CD8-positive, alpha-beta memory T cell (primary cell): ENCODE measurements at places on chromosomes 7 and 10. TPM values are rescaled to one million over a fixed set of nuclear protein-coding genes. Genes with fewer than 3 reads are reported as not detected.
A peak's percentile ranks its signal among the peaks of the same experiment; 100 is the strongest.

- DNase-seq, result peak; percentile 70
Measured at GRCh38 chr10:45001381-45002148, 842 bp downstream of the ZNF22 start.

- no peak for DNase-seq
Measured at GRCh38 chr7:40133561-40134427, 628 bp downstream of the MPLKIP start.

DNA sequence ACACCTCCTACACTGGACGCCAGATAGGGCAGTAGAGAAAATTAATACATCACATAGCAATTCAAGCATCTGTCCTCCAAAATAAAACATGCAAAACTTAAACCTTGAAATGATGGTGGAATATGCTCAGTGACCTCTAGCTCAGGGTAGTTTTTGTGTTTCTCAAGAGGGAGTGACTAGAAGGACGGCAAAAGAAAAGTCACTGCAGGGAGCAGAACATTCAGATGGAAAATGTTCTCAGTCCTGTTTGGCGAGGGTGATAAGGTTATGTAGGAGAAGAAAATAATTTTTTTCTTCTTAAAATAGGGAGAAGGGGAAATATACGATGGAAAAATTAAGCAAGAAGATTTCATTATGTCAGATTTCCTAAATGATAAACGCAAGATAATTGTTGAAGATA lies 50.9 kb downstream of the APBB1IP start:
- no peak for DNase-seq

DNA sequence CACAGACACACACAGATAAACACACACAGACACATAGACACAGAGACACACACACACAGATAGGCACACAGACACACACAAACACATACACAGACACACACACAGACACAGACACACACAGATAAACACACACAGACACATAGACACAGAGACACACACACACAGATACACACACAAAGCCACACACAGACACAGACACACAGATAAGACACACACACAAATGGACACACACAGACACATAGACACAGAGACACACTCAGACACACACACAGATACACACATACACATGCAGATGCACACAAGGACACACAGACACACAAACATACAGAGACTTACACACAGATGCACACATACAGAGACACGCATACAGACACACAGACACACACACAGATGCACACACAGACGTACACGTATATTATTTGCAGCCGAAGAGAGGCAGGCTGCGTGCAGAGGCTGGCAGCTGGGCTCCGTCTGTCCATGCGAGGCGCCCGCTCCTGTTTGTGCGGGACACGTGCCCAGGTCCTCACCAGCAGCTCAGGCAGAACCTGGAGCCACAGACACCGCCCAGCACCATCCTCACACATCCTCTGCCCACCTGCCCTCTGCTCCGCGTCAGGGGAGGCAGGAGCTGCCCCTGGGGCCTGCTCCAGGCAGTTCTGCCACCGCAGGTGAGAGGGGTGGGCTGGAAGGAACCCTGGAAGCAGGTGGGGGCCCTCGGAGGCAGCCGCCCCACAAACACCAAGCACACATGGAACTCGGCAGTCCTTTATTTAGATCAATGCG lies 1.2 kb downstream of the CALML5 start:
- DNase-seq, result no peak

PRR15 gene
- total RNA-seq, result not detected

GRCh38 chr10:58048936-58049335 lies 218.8 kb downstream of the IPMK start:
- no peak for DNase-seq

DNA sequence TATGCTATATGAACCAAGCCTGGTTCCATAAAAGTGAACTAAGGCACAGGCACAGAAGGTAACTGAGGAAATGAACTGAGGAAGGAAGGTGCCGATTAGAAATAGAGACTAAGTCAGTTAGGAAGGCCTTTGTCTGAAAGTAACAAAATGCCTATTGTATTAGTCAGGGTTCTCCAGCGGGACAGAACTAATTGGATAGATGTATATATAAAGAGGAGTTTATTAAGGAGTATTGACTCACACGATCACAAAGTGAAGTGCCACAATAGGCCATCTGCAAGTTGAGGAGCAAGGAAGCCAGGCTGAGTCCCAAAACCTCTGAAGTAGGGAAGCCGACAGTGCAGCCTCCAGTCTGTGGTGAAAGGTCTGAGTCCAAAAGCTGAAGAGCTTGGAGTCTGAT lies 13.9 kb upstream of the PLXNA4 start:
- DNase-seq, result no peak

- no peak for DNase-seq
Measured at GRCh38 chr10:63664341-63664885, 143.2 kb downstream of the REEP3 start.

GRCh38 chr10:114276671-114277070 lies 37.6 kb downstream of the VWA2 start:
- DNase-seq, result no peak

HTR5A gene
- not detected for total RNA-seq
